NCI-H1105 (cell line): ENCODE measurements at places on chromosomes 12 and 14.

- no peak for DNase-seq
These were observed 652.9 kb downstream of the NRXN3 start for GRCh38 chr14:78823035-78823434.

DNA sequence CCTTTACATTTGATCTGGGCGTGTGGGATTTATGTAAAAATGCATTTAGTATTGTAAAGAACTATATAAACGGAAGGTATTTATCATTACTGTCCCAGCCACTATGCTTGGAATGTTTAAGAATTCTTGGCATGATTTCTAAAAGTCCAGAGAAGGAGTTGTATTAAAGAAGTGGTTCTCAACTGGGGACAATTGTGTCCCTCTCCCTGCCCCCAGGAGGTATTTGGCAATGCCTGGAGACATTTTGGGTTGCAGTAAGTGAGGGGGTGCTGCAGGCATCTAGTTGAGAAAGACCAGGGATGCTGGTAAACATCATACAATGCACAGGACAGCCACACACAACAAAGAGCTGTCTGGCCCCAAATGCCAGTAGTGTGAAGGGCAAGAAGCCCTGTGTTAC lies 7.2 kb downstream of the SLC38A1 start:
- no peak for DNase-seq

DNA sequence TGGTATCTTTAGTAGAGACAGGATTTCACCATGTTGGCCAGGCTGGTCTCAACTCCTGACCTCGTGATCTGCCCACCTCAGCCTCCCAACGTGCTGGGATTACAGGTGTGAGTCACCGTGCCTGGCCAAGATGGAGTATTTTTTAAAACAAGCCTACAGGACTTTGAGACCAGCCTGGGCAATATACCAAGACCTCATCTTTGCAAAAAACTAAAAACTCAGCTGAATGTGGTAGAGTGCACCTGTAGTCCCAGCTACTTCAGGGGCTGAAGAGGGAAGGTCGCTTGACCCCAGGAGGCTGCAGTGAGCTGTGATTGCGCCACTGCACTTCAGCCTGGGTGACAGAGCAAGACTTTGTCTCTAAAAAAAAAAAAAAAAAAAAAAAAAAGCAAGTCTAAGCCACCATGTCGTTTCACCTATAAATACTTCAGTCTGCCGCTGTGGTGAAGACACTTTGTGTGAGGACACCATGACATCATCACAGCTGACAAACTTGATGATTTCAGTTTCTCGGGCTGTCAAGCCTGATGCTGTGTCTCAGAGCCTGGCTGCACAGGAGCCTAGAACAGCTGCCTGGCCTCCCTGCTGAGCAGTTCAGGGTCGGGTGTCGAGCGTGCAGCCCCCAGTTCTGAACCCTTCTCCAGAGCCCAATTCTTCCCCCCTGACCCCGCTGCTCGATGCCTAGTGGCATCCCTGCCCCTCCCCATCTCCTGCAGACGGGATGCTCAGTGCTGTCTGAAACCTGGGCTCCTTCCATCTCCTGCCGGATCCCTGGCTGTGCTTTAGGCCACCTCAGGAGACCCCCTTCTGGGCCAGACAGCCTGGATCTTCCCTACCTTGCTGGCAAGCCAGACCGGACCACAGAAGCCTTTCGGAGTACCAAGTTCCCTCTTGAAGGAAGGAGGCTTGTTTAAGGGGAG lies 119.2 kb upstream of the EVL start:
- DNase-seq, result no peak

DNA sequence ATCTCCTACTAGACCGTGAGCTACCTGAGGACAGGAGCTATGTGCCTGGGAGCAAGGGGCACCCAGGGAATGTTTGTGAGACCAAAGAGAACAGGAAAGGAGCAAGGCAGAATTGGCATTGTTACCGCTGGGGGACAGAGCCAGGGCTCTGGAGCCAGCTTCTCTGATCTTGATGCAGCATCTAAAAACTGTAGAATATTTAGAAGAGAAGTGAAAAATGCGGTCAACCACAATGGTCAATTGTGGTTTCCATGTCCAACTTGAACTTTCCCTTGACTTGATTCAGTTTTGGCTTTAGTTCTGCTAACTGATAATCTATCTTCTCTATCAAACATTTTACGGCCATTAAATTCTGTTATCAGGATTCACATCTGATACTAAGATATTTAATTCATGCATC lies 201.2 kb downstream of the ANO4 start:
- no peak for DNase-seq

GRCh38 chr12:18700271-18700670 lies 37.5 kb downstream of the PLCZ1 start:
- DNase-seq, result no peak

DNA sequence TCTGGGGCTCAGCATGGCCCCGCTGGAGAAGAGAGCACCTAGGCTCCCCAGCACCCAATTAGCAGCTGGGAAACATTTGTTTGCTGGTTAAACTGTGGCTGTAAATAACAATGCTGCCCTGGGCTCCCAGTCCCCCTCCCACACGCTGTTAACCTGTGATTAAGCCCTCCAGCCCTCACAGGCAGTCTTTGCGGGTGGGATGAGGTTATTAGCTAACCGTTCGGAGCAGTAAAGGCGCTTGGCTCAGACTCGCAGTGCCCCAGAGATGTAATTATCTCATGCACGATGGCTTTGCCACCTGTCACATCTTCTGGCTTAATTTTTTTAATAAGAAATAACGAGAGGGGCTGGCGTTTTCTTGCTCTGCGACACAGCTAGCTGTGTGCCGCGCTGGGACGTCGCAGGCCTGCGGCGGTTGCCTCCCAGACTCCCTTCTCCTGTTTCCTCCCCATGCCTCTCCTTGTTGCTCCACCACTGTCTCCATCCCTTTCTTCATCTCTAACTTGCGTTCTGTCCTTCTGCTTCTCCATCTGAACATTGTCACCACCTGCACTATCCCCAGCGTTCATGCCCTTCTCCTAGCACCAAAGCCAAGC lies 239.2 kb upstream of the FKBP4 start:
- peak; percentile 94 for DNase-seq
